ENCODE measurements at places on chromosomes 11 and 22. TPM values are rescaled to one million over a fixed set of nuclear protein-coding genes. Genes with fewer than 3 reads are reported as not detected.

The ANO3 gene
- 0.71 TPM for total RNA-seq

The CRYBB3 gene
- 1.8 TPM for total RNA-seq

The TRABD gene
- 31.7 TPM for total RNA-seq

The EIF3D gene
- 141 TPM for total RNA-seq

The VEGFB gene
- total RNA-seq, result 107 TPM

The OR2AG2 gene
- total RNA-seq, result not detected

The NEU3 gene
- total RNA-seq, result 23.3 TPM

The ZP1 gene
- not detected for total RNA-seq

The OR6A2 gene
- 0.35 TPM for total RNA-seq

The UBQLNL gene
- 0.56 TPM for total RNA-seq

The RAB39A gene
- total RNA-seq, result 1.2 TPM

The DUSP18 gene
- 4.1 TPM for total RNA-seq

The TCN1 gene
- total RNA-seq, result not detected

GRCh38 chr11:77820565-77821348, at the start of the genes AAMDC and RSF1:
Gene AAMDC, plus strand, starts transcription at chr11:77821144. Its CDS starts 21,353 bp downstream, at chr11:77842497.
Gene RSF1, minus strand, starts transcription at chr11:77820722. Its CDS starts 8 bp downstream, at chr11:77820714.
- DNase-seq, result peak; percentile 97

DNA sequence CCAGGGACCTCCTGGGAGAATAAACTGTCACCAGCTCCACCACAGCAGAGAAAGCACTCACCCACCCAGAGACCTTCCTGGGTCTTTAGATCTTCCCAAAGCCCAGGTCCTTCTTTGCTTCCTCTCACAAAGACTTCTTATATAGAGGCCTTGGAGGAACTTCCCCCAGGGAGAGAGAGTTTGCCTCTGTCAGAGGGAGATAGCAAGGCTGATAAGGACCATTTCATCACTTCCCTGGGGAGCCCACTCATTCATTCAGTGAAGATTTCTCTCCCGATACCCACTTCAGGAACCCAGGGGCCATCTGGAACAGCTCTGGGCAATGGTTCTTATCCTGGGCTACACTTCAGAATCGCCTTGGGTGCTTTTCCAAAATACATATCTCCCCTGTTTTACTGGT, at the start of gene PRG2:
PRG2 (minus strand) TSS at position 116 of the 400 bp plus-strand sequence. CDS start 706 bp downstream, outside the sequence.
- no peak for DNase-seq

DNA sequence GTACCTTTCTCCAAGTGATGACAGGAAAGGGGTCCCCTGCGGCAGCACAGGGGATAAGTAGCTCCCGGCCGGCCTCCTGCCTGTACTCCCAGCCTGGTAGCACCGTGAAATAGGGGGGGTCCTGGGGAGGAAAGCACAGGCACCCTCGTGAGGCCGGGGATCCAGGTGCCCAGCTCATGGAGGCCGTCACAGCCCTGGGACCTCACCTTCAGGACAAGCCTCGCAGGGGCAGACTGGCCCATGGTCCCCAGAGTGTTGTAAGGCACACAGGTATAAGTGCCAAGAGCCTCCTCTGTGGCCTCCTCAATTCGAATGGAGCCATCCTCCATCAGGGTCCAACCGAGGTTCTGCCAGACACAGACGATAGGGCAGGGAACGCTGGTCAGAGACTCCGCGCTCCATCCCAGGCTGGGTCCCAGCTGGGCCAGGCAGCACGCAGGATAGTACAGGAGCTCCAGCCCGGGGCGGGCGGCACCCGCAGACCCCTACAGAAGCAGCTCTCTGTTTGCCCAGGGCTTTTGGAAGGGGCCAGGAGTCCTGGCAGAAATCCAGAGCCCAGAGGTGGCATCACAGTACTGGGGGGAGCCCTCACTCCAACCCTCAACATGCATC, 25.2 kb downstream of the IGSF9B start:
- DNase-seq, result no peak

GRCh38 chr11:65390099-65390941, 3.9 kb downstream of the FRMD8 start:
- no peak for DNase-seq

DNA sequence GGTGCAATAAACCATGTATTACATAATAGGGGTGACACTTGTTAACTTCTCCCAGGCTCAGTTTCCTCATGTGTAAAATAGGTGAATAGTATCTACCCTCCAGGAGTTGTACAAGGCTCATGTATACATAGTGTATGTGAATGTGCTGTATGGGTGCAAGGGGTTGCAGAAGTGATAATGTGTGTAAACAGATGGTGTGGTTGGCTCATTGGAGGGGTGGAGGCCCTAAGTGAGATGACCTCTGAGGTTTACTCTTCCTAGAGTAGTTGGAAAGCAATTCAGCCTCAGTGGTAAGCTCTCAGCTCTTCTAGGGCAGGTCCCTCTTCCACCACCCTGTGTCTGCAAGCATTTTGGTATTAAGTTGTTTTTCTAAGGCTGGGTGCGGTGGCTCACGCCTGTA, 102.4 kb downstream of the PTPRJ start:
- DNase-seq, result no peak

DNA sequence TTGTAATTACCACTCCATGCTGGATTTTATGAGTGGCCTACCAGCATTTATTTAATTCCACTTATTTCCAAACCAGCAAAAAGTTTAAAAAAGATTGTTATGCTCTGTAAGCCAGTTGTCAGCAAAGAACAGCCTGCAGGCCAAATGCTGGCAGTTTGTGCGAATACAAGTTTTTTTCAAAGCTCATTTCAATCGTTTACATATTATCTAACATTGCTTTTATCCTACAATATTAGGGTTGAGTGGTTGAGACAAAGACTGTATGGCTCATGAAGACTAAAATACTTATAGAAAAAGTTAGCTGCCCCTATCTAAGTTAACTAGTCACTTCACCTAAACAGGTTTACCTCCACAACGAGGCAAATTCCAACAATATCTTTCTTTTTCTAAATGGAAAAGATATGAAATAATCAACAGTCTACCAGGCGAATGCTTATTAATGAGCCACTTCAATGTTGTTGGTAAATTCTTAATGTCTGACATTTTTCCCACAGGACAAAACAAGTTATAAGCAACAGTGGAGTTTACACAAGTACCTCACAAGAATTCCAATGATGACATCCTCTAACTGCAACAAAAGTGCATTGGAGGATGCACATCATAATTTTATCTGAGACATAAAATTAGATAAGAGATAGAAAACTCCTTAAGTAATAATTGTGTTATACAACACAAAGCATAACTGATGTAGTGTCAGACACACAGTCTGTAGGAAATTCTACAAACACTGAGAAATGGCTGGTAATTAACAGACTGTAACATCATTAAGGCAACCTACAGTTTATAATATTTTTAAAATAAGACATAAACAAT, 35.8 kb upstream of the POU2AF2 start:
- no peak for DNase-seq

DNA sequence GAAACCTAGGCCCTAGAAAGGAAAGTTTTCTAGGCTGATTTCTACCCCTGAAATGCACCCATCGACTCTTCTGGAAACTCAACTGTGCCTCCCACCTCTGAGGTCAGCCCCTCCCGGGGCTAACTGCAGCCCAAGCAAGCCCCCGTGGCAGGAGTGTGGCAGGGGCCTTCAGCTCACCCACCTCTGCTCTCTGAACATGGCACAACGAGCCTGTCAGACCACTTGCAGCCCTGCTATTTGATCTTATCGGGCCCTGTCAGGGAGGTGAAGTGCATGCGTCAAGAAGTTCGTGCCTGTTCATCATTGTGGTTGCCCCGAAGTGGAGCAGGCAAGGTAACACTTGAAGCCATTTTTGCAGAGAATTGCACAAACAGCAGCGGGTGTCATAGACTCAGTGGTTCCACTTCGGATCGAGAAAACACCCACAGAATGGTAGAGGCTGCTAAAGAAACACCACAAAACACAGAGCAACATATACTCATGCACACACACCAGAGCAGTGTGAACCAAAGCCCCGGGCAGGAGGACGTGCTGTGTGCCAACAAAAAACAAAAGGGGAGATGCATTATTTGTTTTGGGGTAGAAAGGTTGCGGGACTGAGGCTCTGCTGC, 262.7 kb downstream of the ETS1 start:
- DNase-seq, result no peak

DNA sequence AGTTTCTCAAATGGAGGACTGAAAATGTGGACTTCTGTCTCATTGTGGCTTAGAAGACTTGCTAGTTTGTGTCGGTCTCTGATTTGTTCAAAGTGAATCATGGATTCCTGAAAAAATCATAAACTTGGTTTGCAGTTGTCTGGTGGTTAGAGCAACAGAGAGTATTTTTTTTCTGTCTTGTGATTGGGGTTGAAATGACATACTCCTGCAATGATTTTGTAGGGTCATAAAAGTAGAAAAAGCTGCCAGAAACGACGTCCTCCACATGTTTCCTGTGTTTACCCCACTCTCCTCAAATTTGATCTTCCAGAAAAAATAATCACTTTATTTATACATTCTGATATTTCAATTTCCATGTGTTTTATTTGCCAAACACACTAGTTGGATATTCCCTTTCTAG, 219.2 kb upstream of the PGR start:
- DNase-seq, result no peak

DNA sequence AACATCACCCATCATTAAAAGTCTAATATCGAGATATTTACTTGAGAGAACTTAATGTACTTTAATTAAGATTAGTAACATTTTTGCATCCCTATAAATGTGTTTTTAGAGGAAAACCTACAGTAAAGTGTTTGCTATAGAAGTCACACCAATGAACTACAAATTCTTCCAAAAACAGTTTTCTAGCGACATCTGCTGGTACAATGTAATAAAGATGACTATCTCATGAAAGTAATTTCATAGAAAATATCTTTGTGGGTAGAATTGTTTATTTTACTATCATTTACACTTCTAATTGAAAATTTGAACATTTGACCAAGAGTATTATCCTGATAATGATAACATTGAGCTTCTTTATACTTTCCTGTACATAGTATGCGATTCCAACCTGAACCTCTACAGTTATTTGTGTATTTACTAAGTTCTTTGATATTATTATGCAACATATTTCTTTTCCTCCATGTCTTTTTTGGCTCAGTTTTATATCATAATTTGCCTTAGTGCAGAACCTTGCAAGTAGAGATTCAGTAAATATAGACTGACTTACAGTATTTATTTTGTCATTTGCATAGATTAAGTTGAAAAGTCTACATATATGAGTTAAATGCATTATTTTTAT, 252.7 kb downstream of the TMEM135 start:
- no peak for DNase-seq

- DNase-seq, result no peak
These were observed at the start of gene OSM for GRCh38 chr22:30266445-30267381. Gene OSM, minus strand, starts transcription at chr22:30266851. Its CDS starts 52 bp downstream, at chr22:30266799.

DNA sequence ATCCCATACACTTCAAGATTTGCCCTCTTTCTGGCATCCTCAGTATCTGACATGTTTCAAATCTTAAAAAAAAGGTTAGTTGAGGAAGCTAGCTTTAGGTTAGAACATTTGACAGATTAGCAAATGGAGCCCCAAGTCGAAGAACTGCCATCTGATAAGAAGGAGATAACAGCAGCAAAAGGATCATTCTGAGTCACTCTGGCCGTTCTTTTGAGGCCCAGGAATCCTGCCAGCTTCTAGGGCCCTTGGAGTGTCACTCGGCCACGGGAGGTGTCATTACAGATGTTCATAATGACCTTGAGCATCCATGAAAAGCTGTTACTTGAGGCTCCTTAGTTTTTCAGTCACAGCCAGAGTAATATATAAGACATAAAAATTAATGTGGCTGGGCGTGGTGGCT, 132.1 kb upstream of the RASSF10 start:
- no peak for DNase-seq

- no peak for DNase-seq
These were observed 109.9 kb downstream of the CSNK2A3 start for GRCh38 chr11:11243209-11243589.

DNA sequence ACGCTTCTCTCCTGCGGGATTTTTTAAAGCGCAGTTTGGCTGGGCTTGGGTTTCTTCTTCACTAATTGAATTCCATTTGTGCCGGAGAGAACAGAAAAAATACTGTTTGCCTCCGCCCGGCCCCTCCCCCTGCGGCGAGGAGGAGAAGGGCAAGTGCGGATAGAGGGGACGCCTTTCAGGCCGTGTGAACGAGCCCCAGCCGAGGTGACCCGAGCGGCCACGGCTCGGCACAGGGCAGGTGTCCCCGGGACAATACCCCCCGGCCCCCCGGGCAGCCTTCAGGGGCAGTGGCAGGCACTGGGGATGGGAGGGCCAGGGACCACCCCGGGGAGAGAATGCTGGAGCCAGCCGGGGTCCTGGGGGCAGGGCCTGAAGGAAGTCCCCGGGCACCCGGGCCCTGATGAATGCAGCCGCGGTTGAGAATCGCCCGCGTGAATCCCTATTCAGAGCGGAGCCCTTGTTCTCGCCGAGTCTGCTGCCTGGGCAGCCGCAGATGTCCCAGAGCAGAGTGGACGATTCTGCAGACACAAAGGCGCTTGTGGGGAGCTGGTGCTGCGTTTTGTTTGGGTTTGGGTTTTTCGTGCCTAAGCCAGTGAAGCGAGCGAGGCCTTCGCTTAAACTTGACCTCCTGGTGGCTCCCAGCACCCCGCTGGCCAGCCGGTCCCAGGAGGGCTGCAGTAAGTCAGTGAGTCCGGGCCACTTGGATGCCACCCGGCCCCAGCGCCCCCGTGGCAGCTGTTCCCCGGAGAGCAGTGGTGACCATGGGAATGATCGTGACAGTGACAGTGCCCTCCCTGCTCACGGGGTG, 96.0 kb downstream of the WNT7B start:
- no peak for DNase-seq

GRCh38 chr11:130737041-130737830, 179.0 kb downstream of the SNX19 start:
- no peak for DNase-seq

DNA sequence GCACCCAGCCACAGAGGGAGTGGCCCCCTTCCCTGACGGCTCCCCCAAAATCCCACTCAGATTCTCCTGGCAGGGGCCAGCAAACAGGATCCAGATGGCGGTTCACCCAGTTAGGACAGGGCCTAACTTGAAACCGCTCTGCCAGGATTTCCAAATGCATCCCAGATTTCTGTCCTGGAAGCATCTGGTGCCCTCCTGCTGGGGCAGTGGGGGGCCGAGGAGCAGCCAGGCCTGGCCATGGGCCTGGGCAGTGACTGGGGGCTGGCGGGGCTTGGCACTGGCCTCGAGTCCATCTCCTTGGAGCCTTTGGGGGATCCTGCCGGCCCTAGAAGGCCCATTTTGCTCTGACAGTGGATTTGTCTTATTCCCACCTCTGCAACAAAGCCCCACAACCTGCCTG, 17.9 kb upstream of the EMID1 start:
- DNase-seq, result no peak

DNA sequence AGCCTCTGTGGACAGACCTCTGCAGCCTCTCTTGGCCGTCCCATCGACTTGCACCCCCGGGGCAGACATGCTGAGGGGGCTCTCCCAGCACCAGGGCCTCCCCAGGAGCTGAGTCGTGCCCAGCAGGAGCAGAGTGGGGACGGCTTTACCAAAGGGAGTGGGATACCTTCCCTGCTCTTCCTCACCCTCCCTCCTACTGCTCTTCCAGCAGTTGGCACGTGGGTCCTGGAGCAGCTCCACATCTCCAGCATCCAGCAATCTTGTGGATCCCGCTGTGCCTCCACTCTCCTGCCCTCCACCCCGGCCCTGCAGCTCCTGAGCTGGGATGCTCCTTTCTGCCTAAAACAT, 854.0 kb downstream of the BRD1 start:
- no peak for DNase-seq

- DNase-seq, result no peak
These were observed 23.9 kb downstream of the STIM1 start for GRCh38 chr11:3879216-3879966.

- no peak for DNase-seq
These were observed 66.1 kb downstream of the HSD17B12 start for GRCh38 chr11:43746670-43747069.

GRCh38 chr22:41780746-41781505, 19.6 kb upstream of the CCDC134 start:
- peak; percentile 9 for DNase-seq

- no peak for DNase-seq
These were observed 31.8 kb downstream of the DKK3 start for GRCh38 chr11:11976481-11977127.
